ENCODE measurements at places on chromosomes 12 and 14.

DNA sequence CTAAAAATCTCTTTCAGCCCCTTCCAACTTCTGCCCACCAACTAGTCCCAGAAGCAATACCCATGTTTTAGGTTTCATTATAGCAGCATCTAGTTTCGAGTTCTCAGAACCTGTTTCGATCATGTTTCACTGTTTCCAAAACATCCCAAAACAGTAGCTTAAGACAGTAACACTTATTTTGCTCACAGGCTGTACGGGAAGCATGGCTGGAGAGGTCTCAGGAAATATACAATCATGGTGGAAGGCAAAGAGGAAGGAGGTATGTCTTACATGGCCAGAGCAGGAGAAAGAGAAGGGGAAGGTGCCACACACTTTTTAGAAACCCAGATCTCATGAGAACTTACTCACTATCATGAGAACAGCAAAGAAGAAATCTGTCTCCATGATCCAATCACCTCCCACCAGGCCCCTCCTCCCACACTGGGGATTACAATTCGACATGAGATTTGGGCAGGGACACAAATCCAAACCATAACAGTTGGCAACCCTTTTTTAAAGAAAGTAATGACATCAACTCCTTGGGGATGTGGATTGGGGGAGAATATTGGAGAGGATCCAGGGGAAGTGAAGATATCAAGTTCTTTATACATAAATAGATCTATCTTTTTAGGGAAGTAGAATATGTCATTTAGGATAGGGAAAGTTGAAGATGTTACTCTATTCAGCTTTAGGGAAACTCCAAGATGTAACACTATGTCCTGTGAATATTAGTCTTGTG is 269.9 kb upstream of the PLEKHG7 start:
- no peak for DNase-seq
- H3K4me3 ChIP-seq = no peak overlapping the region
- H3K36me3 ChIP-seq = no peaks in the 10 kb centered on the region
- peaks cover 18% of the 10 kb centered on the region for H3K4me1 ChIP-seq
- H3K27me3 ChIP-seq = no peaks in the 10 kb centered on the region
- no peak overlapping the region for H3K27ac ChIP-seq

- no peak for DNase-seq
- no peaks in the 10 kb centered on the region for H3K36me3 ChIP-seq
- H3K27ac ChIP-seq = peak overlapping the region; percentile 89
- H3K27me3 ChIP-seq = no peaks in the 10 kb centered on the region
- peak overlapping the region; percentile 76 for H3K4me3 ChIP-seq
- H3K4me1 ChIP-seq = peaks cover 79% of the 10 kb centered on the region
These were observed 12.5 kb upstream of the IRF2BPL start for GRCh38 chr14:77040741-77041653.

GRCh38 chr12:128077211-128077916 is 189.6 kb upstream of the TMEM132C start:
- H3K27ac ChIP-seq = no peak overlapping the region
- no peaks in the 10 kb centered on the region for H3K36me3 ChIP-seq
- H3K27me3 ChIP-seq = no peaks in the 10 kb centered on the region
- DNase-seq = no peak
- no peak overlapping the region for H3K4me3 ChIP-seq
- H3K4me1 ChIP-seq = no peaks in the 10 kb centered on the region

DNA sequence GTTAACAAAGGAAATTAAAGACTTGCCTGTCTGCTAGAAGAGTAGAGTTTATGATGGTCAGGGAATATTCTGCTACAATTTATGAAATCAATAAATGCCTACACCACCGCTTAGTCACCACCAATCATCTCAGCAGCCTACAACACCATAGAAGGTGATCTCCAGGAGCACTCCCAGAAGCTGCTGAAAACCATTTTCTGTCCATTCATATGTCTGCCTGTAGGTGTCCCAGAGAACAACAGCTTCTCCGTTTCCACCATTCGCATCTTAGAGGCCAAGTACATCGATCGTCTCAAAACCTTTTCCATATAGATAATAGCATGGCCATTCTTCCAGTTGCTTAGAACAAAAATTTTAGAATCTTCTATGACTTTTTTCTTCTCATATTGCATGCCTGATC is 303.4 kb downstream of the KCNC2 start:
- H3K4me3 ChIP-seq = no peak overlapping the region
- no peak overlapping the region for H3K27ac ChIP-seq
- H3K27me3 ChIP-seq = no peaks in the 10 kb centered on the region

Measured in activated T-helper 2 cell treated with anti-CD3 and anti-CD28 coated beads, Interferon-gamma antibody, Interleukin-2, Interleukin-4, amounts not matched to agents 10 μg/mL and 5 μg/mL and 100 μg/mL, durations not matched to agents 14 hours and 24 hours and 36 hours (primary cell).